ENCODE measurements at places on chromosomes 13 and 19.

DNA sequence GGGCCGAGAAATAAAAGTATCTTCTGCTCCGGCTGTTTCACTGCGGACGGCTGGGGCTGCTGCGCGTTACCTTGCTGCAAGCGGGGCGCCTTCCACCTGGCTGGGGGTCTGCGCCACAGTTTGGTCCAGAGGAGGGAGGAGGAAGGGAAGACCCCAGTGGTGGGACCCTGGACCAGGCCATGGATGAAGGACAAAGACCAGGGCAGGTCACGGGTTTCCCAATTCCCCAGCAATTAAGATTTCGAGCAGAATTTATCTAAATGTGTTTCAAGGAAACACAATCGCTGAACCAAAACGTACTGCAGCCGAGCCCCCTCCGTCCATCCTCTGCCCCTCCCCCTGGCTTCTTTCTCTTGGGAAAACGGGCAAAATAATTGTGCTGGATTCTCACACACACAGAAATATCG, 2.9 kb downstream of the SOX1 start:
- DNase-seq, result no peak

DNA sequence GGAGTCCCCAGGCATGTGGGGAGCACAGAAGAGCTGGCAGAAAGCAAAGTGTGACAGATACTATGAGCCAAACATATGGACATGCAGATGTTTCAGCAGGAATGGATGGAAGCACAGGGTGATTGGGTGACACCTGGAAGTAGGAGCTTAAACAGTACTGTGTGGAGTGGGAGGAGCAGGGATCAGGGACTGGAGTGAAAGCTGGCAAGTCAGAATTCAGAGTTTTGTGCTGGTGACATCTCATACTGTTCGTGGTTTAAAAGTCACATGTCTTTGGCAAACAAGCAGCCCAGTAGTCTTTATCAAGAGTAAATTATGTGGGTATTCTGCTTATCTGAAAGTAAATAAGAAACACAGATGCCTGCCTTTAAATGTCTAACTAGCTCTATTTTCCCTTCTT, 408.2 kb downstream of the COG6 start:
- DNase-seq, result no peak

DNA sequence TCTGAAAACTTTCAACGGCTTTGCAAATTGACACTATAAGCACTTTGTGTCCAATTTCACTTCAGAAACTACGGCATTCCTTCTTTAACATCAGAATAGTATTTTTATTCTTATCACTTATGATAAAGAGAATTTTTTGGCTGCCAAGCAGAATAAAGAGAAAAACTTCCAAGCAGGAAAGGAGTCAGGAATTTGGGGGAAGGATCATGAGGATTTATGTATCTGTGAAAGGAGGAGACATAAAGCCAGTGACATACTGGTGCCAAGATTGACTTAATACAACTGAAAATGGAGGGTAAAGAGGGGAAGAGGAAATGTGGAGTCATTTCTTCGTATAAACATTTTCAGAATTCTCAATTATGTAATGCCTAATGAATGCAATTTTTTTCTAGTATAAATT, 94.7 kb downstream of the RBM26 start:
- no peak for DNase-seq

DNA sequence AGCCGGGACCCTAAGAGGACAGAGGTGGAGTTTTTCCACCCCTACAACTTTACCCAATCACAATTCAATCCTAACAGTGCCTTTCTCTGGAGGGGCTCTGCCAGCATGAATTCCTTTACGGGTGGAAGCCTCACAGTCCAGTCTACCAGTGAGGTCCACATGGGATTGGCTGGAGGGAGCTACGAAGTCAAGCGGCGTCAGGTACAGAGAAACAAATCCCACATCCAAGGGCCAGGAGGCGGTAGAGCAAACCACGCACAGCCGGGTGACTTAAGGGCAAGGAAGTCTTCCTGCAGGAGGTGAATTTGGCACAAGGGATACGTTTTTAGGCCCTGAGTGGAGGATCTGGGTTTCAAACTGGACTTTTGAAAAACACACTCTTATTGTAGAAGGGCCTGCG, 199.6 kb downstream of the UQCRFS1 start:
- DNase-seq, result no peak

GRCh38 chr13:33867472-33867871, 49.5 kb downstream of the RFC3 start:
- no peak for DNase-seq

- DNase-seq, result no peak
These were observed 2320.0 kb downstream of the PCDH9 start for GRCh38 chr13:64910096-64910495.

GRCh38 chr13:109408591-109409382, 377.6 kb downstream of the IRS2 start:
- no peak for DNase-seq

DNA sequence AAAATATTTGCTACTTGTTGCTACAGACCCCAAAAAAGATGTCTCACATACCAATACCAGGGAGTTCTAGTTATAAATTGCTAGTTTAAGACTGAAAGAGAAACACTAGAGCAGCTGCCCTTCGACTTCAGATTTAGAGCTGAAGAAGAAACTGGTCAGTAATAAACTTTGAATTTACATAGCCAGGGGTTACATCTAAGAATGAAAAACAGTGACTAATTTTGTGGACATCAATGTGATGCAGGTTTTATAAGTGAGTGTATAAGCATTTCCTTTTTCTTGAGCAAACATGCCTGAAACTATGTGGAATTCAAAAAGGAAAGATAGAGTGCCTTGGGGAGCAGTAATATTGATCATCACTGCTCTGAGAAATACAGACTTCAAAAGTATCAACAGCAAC, 724.9 kb upstream of the MIR17HG start:
- no peak for DNase-seq

DNA sequence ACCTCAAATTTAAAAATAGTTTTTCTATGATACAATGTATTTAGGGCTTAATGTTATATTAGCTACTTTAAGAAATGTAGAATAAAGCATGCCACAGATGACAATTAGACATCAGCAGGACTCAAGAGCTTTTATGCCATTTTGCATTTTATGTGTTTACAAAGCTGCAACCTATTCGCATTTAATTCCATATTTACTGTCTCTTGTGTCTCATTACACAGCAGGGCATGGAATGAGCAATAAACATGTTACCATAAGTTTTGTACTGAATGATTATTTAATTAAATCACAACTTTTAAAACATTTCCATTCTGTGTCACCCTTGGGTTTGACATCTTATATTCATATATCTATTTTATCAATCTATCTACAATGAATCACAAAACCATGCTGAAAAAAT, 1756.9 kb downstream of the PCDH9 start:
- DNase-seq, result no peak

DNA sequence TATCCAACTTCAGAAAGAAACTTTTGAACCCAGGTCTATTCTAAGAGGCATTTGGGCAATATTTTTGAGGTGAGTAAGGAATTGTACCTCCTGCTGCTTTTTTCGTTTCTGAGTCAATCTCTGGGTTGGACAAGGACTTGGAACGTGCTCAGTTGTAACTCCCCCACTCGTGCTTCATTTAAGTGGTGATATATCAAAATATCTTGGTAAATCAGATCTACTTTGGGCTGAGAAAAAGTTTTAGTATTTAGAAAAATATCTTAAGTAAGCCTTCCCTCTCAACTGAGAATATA, 728.9 kb downstream of the EFNB2 start:
- DNase-seq, result no peak

DNA sequence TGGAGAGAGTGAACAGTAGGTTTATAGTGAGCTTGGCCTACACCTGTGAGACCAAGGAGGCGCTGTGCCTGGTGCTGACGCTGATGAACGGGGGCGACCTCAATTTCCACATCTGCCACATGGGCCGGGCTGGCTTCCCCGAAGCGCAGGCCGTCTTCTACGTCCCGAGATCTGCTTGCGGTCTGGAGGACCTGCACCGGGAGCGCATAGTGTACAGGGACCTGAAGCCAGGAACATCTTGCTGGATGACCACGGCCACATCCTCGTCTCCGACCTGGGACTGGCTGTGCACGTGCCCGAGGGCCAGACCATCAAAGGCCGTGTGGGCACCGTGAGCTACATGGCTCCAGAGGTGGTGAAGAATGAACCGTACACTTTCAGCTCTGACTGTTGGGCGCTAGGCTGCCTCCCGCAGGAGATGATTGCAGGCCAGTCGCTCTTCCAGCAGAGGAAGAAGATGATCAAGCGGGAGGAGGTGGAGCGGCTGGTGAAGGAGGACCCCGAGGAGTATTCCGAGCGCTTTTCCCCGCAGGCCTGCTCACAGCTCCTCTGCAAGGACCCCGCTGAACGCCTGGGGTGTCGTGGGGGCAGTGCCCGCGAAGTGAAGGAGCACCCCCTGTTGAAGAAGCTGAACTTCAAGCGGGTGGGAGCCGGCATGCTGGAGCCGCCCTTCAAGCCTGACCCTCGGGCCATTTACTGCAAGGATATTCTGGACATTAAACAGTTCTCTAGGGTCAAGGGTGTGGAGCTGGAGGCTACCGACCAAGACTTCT, 139.0 kb downstream of the ZDHHC20 start:
- no peak for DNase-seq

DNA sequence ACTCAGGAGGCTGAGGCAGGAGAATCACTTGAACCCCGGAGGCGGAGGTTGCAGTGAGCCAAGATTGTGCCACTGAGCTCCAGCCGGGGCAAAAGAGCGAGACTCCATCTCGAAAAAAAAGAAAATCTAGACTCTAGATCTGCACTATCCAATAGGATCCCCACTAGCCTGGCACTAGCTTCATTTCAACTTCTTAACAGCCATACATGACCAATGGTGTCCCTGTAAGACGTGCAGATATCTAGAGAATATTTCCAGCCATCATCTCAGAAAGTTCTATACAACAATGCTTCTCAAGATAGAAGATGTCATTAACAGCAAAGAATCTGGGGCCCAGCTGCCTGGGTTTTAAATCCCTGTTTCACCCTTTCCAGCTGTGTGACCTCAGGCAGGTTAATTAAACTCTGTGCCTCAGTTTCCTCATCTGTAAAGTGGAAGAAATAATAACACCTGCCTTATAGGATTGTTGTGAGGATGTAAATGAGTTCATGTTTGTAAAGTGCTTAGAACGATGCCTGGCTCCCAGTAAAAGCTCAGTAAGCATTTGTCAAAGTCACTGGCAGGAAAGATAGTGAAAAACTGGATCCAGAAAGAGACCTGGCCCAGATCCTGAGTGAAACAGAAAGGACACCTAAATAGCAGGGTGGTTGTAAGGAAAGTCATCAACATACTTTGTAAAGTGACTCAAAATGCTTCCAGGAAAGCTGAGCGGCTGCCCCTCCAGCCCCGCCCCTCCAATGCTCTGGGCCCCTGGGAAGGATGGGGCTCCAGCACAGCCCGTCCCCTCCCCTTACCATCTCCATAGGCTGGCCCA, 13.5 kb downstream of the WIZ start:
- DNase-seq, result no peak
